GM23338 (cell line): ENCODE measurements at places on chromosomes 2 and 18.

DNA sequence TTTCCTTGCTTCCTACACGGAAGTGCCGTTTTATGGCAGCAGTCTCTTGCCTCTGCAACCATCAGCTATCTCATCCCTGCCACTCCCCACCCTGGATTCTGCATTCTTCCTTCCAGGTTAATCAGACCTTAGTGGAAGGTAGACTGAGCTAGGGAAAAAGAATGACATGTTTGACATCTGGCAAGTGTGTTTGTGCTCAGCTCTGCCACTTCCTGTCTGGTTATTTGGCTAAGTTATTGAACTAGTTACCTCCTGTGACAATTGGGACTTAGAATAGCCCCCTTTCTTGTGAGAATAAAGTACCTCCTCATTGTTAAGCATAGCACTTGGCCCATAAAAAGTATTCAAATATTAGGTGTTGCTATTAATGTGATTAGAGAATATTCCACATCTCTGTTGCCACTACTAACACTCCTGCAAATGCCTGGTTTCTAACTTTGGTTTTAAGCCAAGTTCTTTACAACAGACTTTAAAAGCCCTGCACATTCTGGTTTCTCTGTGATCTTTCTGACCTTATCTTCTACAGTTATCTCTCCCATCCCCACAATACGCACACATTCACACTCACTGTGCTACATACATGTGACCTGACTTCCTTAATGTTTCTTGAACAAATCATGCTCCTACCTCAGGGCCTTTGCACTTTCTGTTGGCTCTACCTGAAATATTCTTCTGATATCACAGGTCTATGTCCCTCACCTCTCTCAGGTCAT lies 10.8 kb upstream of the MAPRE2 start:
- DNase-seq: no peak

DNA sequence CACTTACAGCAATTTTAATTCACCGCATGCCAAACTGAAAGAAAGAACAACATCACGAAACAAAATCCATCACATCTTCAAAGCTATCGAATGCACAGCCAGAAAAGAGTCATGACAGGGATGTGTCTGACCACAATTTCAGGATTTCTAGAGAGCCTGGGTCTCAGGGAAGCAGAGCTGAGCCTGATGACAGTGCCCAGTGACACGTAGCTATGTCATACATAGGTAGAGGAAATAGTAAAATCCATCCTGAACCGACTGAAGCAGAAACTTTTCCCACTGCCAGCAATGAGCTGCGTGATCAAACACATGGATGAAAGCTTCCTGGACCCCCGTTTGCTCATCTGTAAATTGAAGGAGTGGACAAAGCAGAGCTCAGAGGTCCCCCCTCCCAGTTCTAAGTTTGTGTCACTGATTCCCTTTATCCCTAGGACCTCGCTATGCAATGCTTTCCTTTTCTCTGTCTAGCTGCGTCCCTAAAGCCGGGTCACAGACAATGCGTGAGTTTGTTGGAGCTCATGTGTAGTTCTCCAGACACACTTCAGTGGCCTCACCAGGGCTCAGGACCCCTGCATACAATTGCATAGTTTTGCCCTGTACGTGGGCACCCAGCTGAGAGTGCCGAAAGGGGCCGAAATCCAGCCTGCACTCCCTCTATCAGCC lies 37.6 kb downstream of the CCBE1 start:
- DNase-seq: no peak

DNA sequence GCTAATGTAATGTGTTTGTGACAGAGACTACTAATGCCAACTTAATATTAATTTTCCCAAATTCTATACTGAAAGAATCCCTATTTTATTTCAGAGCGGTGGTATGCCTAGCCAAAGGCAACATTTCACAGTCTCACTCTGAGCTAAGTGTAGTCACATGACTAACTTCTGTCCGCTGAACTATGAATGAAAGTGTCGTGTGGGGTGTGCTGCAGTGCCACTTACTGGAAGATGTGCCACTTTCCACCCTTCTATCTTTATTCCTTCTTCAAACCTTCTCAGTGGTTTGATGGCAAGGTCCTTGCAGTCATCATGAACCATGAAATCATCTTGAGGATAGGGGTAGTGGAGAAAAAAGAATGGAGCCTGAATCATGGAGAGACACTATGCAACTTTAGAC lies 47.3 kb upstream of the C1D start:
- no peak for DNase-seq

- DNase-seq: no peak
Measured at GRCh38 chr2:150732064-150732463, 244.6 kb upstream of the RND3 start.

- DNase-seq: no peak
Measured at GRCh38 chr2:172655091-172655837, 80.4 kb upstream of the RAPGEF4 start.

DNA sequence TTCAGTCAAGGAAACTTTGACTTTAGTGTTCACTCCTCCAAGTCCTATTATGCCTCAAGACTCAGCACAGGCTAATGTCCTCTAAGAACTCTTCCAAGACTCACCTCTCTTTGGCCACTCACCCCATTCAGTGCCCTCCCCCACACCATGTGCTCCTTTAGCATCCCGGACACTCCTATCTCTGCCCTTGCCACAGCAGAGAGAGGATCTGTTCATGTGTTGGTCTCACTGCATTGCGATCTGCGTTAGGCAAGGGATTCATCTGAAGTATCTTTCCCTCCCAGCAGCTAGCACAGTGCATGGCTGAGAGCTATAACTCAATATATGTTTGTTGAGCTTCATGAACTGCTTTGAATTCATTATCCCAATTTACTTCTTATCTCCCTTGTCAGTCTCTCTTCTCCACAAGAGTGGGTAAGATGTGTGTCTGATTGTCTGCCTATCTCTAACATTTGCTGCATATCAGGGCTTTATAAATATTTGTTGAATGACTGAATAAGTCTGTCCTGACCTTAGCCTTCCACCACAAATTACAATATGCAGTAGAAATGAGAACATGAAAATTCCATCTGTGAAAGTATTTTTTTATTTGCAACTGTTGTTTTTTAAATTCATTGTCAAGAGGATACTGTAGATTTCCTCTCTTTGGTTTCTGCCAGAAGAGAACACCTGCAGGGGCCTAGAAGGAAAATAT lies 179.9 kb upstream of the NCKAP5 start:
- no peak for DNase-seq

DNA sequence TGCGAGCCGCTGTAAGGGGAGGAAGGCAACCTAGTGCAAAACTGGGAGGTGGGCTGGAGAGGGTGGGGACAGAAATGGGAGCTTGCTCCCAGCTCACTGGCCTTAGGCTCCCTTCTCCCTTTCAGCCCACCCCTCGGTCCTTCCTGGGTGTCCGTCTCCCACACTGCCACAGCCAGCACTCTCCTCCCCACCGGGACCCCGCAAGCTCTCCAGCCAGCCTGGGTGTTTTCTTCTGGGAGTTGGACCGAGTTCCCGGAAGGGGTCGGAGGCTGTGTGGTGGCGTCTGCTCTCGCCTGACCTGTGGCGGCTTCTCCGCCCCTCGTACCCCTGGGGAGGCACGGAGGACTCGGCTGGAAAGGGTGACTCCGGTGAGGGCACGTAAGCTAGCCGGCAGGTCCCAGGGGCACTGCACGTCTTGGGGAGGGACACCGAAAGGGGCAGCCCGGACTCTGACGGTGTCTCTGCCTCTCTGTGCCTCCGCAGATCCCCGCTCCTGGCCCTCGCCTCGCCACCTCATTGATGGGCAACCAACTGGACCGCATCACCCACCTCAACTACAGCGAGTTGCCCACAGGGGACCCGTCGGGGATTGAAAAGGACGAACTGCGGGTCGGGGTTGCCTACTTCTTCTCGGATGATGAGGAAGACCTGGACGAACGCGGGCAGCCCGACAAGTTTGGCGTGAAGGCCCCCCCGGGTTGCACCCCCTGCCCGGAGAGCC lies 1.1 kb downstream of the LRATD1 start:
- DNase-seq: peak; percentile 11

- peak; percentile 64 for DNase-seq
Measured at GRCh38 chr18:77702686-77703085, 453.0 kb downstream of the GALR1 start.
